ENCODE measurements at places on chromosomes 1 and 21.

DNA sequence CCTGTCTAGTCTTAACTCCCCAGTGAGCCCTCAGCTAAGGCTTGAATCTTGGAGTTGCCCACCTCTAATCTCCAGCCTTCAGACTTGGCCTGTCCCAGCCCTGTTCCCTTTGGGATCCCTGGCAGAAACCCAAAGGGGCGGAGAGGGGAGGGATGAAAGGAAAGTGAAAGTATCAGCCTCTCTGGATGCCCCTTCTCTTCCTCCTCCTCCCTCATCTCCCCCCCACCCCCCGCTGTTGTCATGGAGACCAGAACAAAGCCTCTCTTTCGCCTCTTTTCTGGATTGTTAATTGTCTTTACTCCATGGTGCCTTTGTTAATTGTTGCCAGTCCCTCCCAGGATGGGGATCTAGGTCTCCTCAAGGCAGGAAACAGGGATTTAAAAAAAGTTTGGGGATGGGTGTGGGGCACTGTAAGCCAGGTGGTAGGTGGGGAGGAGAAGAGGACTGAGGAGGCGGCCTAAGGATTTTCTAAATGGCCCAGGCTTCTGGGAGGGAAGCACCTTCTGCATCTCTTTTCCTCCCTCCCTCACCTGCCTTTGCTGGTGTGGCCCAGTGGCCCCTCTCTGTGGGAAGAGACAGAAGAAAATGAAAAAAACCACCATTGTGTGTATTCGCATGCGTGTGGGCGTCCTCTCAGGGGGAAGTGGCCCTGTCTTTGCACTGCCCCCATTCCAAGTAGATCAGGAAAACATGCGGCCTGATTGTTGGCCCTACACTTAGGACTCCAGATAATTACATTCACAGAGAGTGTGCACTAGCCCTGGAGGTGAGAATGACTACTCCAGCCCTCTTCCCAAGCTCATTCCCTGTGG is 7.5 kb upstream of the SOX13 start:
- DNase-seq = peak; percentile 37

GRCh38 chr1:143661418-143662101 is 310.2 kb downstream of the FAM72C start:
- DNase-seq = no peak

GRCh38 chr1:20731057-20731991 is 1.2 kb downstream of the SH2D5 start:
- DNase-seq = no peak

- DNase-seq = no peak
Observed at GRCh38 chr21:46035809-46036695, 54.5 kb downstream of the COL6A1 start.

DNA sequence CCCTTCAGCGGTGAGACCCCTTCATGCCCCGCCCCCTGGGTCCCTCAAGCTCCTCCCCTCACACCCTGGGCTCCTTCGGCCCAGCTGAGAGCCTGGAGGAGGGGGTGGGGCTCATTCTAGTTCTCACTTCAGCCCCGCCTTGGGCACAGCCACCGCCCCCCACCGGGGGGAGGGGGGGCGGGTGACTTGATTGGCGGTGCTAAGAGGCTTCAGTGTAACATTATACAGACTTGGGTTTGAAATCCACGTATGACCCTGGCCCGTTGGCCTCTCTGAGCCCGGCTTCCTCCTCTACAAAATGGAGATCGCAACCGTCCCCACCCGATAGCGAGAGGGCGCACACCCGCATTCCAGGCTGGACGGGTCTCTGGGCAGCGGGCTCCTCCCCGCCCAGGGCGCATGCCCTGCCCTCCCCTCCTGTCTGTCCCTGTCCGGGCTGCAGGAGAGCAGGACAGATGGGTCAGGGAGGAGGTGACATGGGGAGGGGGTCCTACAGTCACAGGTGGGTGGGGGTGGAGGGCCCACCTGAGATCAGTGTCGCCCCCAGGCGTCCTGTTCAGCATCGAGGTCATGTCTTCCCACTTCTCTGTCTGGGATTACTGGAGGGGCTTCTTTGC is 5.1 kb downstream of the CLCNKB start:
- DNase-seq = peak; percentile 98

DNA sequence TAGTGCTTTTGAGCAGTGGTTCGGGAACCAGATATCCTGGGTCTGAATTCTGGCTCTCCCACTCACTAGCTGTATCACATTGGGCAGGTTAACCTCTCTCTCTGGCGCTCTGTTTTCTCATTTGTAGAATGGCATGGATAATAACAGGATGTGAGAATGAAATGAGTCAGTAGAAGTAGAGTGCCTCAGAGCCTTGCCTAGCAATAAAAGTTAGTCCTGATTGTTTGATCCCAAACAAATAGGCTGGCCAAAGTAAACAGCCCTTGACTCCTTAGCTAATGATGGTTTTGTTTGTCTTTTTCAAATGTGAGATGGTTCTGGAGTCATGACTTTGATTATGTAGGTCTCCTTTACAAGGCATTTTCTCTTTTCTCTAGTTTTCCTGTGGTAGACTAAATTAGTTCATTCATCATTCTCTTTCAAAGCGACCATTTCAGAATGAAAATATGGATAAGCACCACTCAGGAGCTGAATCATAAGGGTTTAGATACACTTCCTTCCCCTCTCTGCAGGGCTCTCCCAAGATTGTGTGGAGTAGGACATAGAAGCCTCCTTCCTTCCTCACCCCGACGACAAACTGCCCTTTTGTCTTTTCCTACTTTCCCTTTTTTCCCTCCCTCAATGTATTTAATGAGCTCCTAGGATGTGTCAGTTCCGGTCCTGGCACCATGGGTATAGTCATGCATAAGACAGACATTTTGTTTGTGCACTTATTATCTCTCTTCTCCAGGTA is 23.1 kb downstream of the KIAA0040 start:
- DNase-seq = no peak

DNA sequence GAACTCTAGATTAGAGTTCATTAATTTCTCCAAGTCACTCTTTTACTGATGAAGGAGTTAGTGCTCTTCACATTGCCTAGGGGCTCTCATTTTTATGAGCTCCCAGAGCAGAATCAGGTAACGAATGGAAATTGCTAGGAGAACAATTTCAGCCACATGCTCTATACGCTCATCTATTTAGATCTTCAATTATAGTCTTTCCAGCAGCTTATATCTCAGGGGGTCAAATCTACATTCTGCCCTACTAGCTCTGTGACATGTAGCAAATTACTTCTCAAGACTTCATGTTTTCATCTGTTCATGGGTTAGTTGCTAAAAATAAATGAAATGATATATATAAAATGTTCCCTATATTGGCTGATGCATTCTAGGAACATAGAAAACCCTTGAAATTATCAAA is 183.6 kb downstream of the PLPP3 start:
- no peak for DNase-seq

DNA sequence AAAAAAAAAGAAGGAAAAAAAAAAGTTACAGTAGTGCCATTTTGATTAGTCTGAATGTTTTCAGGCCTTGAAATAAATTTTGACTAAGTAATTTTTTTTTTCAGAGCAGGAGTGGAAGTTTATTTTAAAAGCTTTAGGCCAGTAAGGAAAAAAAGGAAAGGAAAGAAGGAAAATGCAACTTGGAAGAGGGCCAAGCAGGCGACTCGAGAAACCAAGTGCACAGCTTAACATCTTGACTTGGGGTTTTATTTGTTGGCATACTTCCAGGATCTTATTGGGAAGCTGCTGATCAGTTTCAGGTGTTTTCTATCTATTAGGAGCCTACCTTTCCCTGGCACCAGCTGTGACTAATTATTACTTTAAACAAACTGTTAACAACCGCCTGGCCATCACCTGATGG is 41.7 kb downstream of the ATF3 start:
- DNase-seq = no peak

- DNase-seq = peak; percentile 36
Observed at GRCh38 chr21:36470294-36470693, 9.6 kb downstream of the CLDN14 start.

DNA sequence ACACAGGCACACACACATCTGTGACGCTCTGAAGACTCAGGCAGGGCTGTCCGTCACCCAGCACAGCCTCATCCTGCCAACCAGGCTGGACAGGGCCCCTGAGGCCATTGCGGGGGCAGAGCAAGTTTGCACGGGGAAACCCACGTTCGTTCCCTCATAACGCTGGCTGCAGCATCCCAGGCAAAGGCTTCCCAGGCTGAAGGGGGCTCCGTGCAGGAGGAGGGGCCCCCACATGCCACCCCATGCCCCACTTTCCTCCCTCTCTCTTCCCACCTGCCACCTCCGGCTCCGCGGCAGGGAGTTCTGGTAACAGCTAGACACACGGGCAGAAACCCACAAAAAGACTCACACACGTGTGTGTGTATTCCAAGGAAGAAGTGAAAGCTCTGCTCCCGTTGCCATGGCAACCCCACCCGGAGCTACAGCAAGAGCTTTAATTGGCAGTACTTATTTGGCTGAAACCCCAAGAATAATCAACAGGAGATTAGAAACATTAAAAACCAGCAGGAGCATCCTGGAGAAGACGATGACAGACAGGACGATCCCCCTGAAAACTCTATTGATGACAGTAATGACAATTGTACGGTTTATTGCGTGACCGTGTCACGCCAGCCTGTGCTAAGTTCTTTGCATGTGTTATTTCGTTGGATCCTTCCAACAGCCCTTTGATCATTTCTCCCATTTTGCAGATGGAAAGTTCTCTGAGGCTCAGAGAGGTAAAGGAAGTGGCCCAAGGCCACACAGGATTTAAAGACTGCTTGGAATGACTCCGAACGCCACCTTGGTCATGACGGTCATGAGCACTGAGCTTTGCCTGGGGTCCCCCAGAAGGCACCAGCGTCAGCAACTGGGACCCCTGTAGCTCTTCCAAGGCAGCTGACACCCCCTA is 247.1 kb downstream of the NPHP4 start:
- no peak for DNase-seq

DNA sequence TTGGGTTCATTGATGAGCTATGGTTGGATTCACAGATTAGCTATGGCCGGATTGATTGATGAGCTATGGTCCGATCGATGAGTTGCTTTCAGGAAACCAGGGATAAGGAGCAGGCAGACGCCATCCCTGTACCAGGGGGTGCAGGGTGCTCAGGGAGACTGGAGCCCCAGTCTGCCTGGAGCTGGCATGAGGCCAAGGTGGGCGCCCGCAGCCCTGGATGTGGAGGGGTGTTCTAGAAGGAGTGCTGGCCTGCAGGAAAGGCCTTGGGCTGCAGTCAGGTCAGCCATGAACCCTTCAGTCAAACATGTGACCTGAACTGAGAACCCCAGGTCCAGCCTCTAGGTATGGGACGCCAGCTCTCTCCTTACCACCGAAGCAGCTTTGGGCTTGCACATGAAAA is 172.7 kb upstream of the ARHGEF16 start:
- no peak for DNase-seq

GRCh38 chr1:229025576-229025975 is 245.3 kb upstream of the RAB4A start:
- no peak for DNase-seq

DNA sequence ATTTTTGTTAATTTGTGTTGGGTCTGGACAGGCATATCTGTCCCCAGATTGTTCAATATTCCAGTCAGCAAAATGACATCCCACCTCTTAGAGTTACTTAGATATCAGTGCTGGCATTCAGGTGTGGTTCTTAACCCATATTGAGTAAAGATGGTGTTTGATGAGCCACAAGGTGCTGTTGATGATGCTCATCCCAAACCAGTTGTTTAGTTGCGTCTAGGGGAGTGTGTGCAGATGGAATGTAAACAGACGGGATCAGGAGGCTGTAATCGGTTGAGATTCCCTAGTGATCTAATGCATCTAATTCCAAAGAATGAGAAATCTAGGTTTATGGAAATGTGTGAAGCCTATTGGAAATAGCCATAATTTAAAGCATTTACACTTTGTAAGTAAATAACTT is 1.1 kb downstream of the HOOK1 start:
- DNase-seq = no peak

DNA sequence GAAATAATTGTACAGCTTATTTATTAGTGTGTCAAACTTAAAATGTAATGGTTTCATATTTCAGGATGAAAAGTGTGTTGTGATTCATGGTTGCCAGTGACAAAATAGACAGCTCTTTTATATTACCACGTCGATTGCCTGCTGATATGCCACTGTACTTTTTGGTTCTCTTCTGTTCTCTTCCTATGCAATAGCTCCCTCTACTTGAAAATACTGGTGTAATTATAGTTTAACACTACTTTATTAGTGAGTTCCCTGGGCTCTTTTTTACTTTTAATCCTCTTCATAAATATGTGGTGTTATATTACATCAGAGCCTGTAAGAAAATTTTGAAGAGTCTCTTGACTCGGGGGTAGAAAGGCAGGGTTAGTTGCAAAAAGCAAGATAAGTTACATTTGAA is 111.3 kb downstream of the PATJ start:
- DNase-seq = no peak

DNA sequence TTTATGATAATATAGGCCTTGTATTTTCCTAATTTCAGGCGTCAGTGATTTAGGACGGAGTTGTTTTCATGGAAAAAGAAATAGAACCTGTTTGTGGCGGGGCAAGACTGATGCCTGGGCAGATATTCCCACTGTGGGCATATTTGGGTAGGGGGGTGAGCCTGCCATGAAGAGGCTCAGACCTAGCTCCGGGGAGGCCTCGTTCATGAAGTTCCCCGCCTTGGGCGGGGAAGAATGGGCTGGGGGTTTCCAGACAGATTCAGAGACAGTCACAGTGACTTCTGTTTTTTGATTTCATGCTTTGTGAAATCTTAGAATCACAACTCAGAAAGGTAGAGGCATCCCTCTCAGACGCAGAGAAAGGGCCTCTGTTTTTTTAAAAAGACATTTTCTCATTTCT is 36.1 kb downstream of the RUNX3 start:
- no peak for DNase-seq

GRCh38 chr1:243287123-243287460 is 31.3 kb downstream of the SDCCAG8 start:
- no peak for DNase-seq

- no peak for DNase-seq
Observed at GRCh38 chr1:17610713-17611112, 71.2 kb downstream of the ARHGEF10L start.

- no peak for DNase-seq
Observed at GRCh38 chr1:209989525-209989924, 51.5 kb downstream of the SYT14 start.

DNA sequence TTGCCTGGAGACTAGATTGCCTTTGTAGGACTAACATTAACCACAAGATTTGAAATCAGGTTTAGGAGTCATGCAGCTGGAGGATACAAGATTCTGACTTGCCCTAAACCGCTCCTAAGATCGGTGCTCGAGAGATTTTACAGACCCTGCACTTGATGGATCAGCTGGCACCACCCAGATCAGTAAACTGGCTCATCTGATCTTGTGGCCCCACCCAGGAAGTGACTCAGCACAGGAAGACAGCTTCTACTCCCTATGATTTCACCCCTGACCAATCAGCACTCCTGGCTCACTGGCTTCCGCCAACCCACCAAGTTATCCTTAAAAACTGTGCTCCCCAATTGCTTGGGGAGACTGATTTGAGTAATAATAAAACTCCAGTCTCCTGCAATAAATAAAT is 876 bp upstream of the CATSPERE start:
- DNase-seq = no peak

GRCh38 chr1:215517441-215517891 is 49.6 kb upstream of the KCTD3 start:
- DNase-seq = peak; percentile 22

GRCh38 chr1:156895455-156895812 is 1.9 kb downstream of the PEAR1 start:
- DNase-seq = no peak

- DNase-seq = peak; percentile 40
Observed at GRCh38 chr1:226649780-226650179, 89.3 kb downstream of the ITPKB start.

Data from WTC11 (cell line).